ENCODE measurements at places on chromosomes 5 and 9.

- no peak for DNase-seq
Measured at GRCh38 chr5:73981704-73982103, 355.7 kb downstream of the ARHGEF28 start.

DNA sequence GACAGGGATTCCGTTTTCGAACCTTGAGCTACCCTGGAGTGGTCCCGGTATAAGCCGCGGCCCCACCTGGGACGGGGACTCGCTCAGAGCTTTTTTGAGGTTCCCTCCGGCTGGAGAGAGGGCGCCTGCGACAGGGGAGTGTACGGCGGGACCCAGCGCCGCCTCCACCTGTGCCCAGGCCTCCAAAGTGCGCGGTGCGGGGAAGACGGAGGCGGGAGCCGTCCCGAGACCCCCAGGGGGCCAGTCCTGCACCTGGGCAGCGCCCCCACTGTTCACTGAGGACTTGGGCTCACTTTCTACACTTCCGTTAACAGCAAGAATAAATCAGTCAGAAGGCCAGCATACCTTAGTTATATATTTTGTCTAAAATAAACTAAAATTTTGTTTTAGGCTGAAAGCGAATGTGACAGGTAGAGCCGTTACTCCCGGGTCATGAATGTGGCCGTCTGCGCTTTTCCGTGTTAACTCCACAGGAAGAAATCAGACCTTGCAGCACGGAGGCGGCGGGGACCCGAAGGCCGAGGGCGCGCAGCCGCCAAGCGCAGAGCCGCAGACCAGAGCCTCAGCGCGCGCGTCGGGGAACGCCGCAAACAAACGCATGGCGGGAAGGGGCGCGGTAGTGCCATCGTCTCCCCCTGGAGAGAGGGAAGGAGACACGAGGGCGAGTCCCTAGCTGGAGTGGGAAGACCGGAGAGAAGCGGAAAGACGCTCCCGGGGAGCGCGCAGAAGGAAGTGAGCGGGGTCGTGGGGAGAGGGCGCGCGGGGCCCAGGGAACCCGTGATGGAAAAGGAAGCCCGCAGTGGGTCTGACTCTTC lies 14.1 kb downstream of the TRIM7 start:
- DNase-seq: peak; percentile 45

DNA sequence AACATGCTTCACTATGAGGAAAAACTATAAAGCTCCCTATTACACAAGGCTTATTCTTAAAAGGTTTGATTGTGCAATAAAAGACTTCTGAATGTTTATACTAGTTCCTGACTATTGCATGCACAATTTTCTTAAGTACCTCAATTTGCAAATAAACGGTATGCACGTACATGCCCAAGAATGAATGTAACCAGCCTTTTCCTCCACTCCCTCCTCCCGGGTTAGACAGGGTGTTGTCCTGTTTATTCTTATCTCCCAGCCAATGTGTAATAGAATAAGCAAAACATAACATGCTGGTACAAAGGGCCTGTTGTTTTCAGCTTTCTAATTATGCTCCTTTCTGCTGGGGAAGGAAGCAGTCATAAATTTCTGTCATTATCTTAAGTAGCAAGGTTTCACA lies 79.1 kb downstream of the AOPEP start:
- no peak for DNase-seq

GRCh38 chr9:126449725-126450667 lies 123.4 kb downstream of the MVB12B start:
- no peak for DNase-seq

GRCh38 chr5:98902733-98903132 lies 26.1 kb downstream of the CHD1 start:
- no peak for DNase-seq

GRCh38 chr9:110835404-110835803 lies 166.8 kb downstream of the MUSK start:
- DNase-seq: no peak

DNA sequence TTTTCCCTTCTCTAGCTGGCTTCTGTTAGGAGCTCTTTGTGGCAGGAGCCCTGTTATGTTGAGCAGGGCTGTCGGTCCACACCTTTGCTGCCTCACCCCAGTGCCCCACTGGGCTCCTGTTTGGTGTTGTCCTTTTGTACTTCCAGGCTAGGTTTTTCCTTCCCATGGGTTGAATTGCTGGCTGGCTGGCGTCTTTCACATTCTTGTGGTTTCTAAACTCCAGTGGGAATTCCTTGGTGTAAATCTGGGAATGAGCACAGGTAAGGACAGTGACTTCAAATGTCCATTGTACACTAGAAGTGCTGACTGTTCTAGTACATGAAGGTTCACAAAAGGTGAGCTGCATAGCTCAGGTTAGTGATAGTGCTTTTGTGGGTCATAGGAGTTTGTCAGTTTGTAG lies 30.4 kb downstream of the RASGRF2 start:
- DNase-seq: no peak

DNA sequence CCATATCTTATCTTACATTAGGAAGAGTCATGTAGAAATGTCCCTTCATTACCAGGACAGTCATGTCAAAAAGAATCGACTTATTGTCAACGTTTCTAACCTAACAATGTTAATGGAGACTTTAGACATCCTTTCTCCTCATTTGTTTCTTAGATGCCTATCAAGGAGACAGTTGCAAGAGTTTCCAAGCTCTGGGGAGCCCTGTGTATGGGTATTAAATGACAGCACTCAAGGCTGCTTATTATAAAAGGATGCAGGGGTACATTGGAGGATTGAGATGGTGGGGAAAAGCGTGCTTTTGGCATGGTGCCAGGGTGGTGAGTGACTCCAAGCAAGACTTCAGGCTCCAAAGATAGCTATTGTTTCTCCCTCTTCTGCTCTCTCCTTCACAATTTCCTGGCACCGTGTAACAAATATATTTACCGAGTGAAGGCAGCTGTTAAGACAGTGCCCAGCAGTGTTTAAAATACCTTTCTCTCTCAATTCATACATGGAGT lies 461.3 kb upstream of the CLINT1 start:
- no peak for DNase-seq

DNA sequence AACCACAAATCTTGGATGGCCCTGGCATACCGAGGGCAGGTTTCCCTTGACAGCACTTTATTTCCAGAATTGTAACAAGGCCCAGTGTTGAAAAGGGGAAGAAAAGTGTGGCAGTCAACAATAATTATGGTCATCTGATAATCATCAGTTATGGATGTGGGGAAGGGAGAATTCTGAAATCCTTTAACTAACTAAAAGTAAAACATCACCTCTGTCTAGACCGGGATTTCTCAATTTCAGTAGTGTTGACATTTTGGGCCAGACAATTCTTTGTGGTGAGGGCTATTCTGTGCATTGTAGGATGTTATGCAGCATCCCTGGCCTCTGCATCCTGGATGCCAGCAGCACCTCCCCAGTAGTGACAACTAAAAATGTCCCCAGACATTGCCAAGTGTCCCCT lies 140.4 kb downstream of the PSAT1 start:
- no peak for DNase-seq

DNA sequence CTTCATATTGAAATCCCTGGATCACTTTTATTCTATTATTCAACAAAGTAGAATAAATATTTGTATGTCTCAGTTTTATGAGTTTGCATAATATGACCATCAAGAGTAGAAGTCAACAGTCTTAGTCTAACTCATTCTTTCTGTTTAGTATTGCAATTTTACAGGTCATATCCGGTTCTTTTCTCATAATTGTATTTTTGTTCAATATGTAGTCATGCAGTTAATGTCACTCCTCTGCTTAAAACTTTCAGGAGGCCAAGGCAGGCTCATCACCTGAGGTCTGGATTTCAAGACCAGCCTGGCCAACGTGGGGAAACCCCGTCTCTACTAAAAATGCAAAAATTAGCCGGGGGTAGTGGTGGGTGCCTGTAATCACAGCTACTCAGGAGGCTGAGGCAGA lies 148.4 kb upstream of the TRPM3 start:
- DNase-seq: no peak

- peak; percentile 1 for DNase-seq
Measured at GRCh38 chr9:79623799-79624721, 52.3 kb downstream of the TLE4 start.

DNA sequence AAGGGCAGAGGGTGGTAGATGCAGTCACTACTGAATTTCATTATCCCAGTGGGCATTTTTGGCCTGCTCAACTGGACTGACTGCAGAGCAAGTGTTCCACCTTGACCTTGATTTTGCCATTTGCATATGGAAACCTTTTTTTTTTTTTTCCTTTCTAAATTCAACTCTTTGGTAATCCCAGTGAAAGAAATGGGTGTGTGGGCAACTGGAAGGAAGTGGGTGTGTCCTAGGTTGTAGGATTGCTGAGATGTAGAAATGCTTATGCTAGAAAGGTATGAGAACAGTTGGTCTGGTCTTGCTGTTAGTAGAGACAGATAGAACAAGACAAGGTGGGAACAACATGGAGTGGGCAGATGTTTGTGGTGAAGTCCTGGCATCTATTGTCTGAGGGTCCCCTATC lies 7.8 kb upstream of the IL12B start:
- no peak for DNase-seq

GRCh38 chr5:53642061-53642460 lies 81.6 kb downstream of the NDUFS4 start:
- DNase-seq: no peak

DNA sequence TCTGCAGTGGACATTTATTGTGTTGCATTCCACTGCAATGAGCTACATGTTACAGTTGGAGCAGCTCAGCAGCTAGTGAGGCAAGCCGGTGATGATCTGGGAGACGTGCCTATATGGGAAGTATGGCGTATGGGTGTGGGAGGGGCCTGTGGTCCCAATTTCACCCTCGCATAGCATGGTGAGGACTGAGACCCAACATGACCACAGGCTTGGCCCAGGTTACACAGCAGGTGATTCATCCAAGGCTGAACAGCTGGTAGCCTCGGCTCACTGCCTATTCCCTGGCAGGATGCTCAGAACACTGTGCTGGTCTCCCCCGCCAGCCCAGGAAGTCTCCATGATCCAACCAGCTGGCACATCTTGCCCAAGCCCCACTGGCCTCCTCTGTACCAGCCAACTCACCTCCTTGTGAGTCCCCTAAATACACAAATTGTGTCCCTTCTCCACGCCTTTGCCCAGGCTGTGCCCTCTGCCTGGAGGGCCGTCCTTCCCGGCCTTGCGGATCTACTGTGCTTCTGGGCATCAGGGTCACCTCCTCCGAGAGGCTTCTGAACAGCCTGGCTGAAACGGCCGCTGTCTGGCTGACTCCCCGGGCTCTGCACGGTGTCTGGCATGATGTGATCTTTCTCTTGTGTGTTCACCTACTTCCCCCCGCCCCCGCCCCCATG lies 81.4 kb downstream of the NSUN2 start:
- DNase-seq: no peak

DNA sequence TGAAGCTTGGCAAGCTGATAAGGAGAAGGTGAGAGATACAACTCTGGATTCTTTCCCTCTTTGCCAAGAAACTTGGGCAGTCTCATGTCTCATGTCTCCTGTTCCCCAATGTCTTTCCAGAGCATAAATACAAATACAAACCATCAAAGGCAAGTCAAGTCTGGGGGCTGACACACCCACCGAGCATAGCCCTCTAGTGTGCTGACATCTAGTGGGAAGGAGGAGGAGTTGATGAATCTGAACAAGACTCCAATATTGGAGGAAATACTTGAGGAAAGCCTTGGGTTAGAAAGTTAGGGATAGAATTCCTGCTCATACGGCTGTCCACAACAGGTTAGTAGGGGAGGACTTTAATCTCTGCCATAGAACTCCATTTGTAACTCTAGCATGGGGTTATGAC lies 8.6 kb downstream of the MLANA start:
- DNase-seq: no peak

DNA sequence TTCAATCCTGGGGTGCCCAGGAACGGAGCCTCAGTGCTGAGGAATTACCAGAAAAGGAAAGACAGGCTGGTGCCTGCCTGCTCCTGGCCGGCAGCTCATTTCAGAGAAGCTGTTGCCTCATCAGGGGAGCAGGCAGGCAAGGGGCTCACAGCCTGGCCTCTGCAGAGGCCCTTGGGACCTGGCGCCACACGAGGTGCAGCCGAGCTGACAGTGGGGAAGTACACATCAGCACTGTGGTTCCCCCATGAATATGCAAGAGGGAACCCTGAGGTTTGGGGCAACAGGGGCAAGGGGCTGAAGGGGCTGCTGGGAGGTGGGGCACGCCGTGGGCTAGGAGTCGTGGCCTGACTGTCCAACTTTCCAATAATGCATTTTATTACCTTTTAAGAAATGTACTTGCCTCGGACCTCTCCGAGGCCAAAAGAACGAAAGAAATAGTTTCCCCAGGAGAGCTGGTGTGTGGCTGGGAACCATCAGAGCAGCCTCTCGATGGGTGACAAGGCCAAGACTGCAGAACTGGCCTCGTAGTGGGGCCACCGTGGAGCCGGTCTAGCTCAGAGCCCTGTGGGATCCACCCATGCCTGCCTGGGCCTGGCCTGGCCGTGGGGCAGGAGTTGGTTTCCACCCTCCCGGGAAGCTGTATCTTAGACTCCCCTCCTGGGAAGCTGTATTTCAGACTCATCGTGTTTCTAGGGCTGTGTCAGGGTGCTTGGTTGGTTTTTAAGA lies 198.6 kb downstream of the PAX5 start:
- DNase-seq: no peak

GRCh38 chr9:114334490-114334889 lies 4.8 kb downstream of the ORM2 start:
- DNase-seq: no peak

- DNase-seq: no peak
Measured at GRCh38 chr5:85334-85995, 6.5 kb upstream of the PLEKHG4B start.

- no peak for DNase-seq
Measured at GRCh38 chr9:90967145-90967538, 165.5 kb downstream of the SYK start.

DNA sequence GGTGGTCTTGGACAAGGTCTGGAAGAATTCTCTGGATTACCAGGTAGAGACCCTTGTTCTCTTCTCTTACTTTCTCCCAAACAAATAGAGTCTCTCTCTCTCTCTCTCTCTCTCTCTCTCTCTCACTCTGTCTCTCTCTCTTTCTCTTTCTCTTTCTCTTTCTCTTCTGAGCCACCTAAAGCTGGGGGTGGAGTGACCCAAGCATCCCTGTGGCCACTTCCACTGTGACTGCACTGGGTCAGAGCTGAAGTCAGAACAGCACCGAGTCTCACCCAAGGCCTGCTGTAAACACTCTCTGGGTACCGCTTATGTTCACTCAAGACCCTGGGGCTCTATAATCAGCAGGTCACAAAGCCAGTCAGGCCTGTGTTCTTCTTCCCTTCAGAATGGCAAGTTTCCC lies 513.7 kb downstream of the EBF1 start:
- DNase-seq: no peak

- no peak for DNase-seq
Measured at GRCh38 chr5:56900395-56900794, 9.0 kb upstream of the SETD9 start.

- no peak for DNase-seq
Measured at GRCh38 chr5:159422361-159422760, 92.1 kb upstream of the IL12B start.

Measured in activated T-helper 9 cell treated with anti-CD3 and anti-CD28 coated beads, Interleukin-2, amount 50 U/mL, for 16 hours (primary cell).